ENCODE measurements at places on chromosomes 16 and 17.
A peak's percentile ranks its signal among the peaks of the same experiment; 100 is the strongest.

GRCh38 chr17:36921095-36921851 lies 16.0 kb upstream of the LHX1 start:
- DNase-seq, result peak; percentile 74

- DNase-seq, result no peak
Measured at GRCh38 chr16:80250381-80250780, 290.4 kb upstream of the DYNLRB2 start.

GRCh38 chr17:83147280-83147679 lies 67.9 kb downstream of the METRNL start:
- DNase-seq, result no peak

- no peak for DNase-seq
Measured at GRCh38 chr16:73060892-73061490, 13.1 kb upstream of the ZFHX3 start.

DNA sequence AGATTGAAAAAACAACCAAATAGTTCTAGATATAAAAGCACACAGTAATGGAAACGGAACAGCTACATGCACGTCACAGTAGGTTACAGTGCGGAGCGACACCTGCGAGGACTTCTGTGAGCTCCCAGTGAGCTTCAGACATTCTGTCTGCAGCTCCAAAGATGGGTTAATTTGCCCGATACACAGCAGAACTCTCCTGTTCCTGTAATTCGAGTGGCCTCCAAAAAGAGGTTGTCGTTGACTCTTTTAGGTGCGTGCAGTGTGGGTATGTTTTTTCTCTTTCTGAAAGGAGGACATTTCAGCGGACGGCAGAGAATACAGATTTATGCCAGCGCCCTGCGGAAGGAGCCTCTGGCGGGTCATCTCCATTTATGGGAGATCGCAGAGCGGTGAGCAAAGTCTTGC lies 2.9 kb downstream of the OR1F1 start:
- DNase-seq, result no peak

DNA sequence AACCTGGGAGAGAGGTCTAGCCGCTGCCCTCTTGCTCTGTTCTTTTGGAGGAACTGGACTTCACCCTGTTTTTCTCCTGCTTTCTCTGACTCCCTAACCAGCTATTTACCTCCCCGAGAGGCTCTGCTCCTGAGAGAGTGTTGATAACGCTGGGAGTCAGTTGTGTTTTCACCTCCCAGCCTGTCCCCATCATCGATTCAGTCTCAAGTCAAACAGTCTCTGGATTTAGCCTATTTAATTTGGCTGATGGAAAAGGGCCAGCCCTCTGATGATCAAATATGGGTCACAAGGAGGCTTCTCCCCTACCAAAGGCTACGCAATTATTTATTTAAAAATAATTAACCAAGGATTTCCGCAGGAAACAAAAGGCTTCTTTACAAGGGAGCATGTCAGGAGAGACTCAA lies 31.8 kb downstream of the HNF1B start:
- no peak for DNase-seq

Data from stimulated activated CD4-positive, alpha-beta T cell treated with anti-CD3 and anti-CD28 coated beads, Interleukin-15, amount 100 ng/mL, for 48 hours (primary cell).